Stimulated activated CD4-positive, alpha-beta T cell treated with anti-CD3 and anti-CD28 coated beads, TNF-alpha, amount 100 ng/mL, for 1 hour (primary cell): ENCODE measurements at places on chromosomes 1 and 21.

DNA sequence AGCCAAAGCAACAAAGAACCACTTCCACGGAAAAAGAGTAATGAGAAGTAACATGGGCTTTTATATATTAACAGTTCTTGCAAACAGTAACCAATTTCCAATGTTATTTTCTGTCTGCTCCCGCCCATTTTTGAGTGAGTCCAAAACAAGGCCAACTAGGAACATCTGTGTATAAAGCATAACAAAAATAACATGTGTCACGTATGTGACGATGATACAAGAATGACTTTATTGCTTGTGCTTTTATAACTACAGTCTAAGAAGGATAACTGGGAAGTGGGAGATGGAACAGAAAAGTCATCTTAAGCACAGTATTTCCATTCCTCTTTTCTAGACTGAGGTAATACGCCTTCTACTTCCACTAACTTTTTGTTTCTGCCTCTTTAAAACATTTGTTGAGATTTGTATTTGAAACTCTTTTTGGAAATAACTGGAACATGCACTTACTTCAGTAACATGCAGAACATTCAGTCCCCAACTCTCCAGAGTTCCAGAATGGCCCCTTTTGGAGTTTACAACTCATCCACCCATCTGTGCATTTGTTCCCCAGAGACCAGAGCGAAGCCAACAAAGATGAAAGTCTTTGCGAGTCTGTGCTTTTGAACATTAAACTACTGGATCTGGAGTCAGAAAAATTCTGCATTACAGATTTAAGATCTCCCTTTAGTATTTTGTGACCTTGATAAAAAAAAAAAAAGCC, 143.0 kb upstream of the ZRANB2 start:
- no peak for DNase-seq

GRCh38 chr21:22164912-22165311, 1166.7 kb downstream of the NCAM2 start:
- no peak for DNase-seq

GRCh38 chr1:66044912-66045311, 252.2 kb downstream of the PDE4B start:
- DNase-seq, result no peak

DNA sequence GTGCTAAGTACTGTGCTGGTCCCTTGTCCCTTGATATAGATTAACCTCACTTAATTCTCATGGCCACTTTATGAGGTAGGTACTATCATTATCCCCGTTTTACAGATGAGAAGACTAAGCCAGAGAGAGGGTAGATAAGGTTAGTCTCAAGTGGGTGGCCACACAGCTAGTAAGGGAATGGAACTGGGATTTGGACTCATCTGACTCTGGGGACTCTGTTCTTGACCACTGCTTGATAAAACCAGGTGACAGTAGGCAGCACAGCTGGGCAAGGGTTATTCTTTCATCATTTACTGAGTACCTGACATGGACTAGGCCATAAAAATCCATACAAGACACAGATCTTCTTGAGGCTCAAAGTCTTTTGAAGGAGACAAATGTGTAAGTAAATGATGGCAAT, 37.2 kb upstream of the PPP2R5A start:
- DNase-seq, result no peak

DNA sequence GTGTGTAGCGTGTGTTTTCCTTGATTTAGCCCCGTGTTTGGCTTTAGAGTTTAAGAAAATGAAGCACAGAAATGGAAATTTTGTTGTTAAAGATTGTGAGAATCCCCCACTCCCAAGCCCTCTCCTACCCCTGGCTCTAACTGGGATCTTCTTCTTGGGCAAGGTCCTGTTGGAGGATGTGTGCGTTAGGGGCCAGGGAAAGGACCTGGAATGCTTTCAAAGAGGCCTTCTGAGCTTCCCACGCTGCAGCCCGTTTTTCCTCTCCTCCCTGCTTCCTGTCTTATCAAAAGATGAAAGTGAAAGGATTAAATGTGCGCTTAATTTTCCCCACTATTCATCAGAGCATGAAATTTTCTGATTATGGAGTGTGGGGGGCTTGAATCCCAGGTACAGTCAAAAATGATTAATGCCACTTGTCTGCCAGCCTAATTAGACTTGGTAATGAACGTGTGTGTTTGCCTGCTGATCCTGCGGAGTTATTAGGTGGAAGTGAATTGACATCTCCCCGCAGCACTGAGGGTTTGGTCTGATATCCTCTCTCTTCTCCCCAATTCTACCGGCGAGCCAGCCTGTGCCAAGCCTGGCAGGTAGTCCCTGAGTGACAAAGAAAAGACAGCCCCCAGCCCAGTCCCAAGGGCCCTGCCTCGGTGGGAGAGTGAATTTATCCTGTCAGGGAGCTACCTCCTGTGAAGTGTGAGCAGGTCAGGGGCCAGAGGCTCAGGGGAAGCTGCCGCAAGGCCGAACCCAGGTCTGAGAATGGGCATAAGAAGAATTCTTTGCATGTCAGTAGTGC, 4.9 kb downstream of the RASSF5 start:
- no peak for DNase-seq

DNA sequence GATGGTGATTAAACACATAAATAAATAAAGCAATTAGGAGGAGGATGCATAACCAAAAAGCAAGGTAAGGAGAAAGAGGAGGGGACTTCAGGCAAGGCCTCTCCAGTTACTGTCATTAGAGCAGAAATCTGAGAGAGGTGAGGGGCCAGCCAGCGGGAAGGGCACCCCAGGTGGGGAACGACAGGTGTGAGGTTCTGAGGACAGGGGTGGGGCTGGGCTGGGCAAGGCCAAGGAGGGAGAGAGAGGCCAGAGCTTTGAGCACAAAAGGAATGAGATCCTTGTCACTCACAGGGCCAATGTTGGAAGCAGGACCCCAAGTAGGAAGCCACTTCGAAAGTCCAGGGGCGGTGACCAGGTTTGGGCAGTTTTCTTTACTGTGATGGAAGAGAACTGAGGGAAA, 182.2 kb upstream of the RAB4A start:
- DNase-seq, result no peak

GRCh38 chr21:25837533-25838265, 102.9 kb downstream of the GABPA start:
- DNase-seq, result no peak

GRCh38 chr1:27572019-27572678, 31.8 kb downstream of the AHDC1 start:
- no peak for DNase-seq

GRCh38 chr1:52679048-52679447, 19.1 kb downstream of the COA7 start:
- DNase-seq, result no peak

DNA sequence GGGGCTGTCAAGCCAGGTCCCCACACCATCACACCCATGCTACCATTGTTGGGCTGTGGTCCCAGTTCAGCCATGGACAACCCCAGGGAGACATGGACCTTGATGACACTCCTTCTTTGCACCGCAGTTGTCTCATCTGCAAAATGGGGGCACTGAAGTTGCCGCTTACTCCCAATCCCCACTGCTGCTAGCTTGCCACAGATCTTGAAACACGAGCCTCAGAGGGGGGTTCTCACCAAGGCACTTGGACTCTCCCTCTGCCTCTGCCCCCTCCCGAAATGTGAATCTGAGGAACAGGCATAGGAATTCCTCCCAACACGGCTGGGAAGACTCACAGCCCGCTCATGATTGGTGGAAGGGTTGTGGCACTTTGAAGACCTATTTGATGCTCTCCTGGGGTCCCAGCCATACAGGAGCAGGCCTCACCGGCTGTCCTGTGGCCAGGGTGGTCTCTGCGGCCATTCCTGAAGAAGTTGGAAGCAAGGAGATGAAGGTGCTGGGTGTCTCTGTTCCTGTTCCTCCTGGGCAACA, 31.1 kb downstream of the RUNX3 start:
- DNase-seq, result no peak

DNA sequence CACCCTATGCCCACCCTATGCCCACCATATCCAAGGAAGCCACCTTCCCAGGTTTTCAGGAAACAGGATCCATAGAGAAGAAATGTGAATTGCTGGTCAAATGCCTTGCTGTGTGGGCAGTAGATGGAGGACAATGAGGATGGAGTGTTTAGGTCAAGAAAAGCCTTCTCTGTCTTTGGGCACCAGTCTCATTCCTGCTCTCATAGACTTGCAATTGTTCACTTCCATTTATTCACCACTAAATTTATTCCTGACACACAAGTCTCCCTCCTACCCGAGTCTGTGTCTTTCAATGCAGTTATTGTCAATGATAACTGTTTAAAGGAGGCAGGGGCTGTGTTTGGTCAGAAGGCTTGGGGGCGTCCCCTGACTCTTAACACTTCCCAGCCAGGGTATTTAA, 48.0 kb upstream of the ITPKB start:
- DNase-seq, result no peak

GRCh38 chr1:202171292-202172014, 11.1 kb upstream of the PTPN7 start:
- no peak for DNase-seq

GRCh38 chr1:197284966-197285365, 16.9 kb downstream of the CRB1 start:
- no peak for DNase-seq

DNA sequence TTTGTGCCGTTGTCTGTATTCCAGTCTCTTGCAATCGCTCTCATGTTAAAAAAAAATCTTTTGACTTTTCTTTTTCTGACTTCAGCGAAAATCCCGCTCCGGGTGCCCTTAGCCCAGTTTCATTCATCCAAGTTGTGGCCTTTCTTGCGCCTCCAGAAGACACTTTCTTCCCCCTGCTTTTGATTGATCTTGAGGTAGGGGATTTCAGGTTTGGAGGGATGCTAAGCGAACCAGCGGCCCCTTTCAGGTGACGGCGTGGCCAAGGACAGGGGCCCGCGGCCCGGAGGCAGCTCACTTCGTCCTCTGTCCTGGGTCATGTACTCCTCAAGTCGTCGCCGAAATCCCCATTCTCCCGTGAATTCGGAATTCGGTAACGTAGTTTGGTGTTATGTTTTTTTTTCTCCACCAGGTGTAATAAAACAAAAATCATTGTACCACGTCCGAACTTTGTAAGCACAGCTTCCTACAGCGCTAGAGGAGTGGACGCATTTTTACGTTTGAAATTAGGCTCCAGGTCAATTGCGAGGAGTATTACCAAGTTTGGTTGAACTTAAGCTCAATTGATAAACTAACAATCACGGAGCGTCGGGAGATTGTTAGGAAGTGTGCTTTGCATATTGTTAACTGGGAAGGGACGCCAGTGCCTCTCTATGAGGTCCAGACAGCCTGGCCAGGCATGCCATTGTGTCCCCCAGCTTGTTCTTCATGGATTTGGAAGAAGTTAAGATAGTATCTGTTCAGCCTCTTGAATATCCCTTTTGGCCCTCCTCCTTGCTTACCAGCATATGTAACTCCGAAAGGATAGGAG, 1.1 kb downstream of the MRPS6 start:
- no peak for DNase-seq

DNA sequence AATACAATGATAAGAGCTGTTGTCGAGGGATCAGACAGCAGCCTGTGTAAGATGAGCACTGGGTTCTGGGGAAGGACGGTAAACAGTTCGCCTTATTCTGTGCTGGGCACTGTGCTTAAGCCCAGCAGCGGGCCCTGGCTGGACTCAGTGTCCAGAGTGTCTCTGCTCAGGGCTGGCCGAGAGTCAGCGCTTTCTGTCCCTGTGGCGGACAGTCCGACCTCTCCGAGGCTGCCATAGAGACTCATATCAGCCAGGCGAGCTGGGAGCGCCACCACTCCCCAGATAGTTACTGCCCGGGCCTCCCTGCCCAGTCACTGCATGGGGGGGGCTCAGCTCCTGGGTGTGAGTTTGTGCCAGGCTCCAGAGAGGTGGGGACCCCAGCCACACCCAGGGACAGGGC, 14.7 kb upstream of the NPHP4 start:
- no peak for DNase-seq

DNA sequence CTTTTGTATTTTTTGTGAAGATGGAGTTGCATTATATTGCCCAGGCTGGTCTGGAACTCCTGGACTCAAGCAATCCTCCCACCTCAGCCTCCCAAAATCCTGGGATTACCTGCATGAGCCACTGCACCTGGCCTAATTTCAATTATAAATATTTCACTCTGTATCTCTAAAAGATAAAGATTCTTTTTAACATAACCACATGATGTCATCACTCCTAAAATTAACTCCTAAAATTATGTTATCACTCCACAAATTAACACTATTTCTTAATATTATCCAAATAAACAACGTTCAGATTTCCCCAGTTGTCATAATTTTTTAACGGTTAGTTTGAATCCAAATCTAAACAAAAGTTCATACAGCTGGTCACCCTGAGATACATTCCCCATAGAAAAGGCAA, 43.0 kb downstream of the DESI2 start:
- DNase-seq, result no peak

DNA sequence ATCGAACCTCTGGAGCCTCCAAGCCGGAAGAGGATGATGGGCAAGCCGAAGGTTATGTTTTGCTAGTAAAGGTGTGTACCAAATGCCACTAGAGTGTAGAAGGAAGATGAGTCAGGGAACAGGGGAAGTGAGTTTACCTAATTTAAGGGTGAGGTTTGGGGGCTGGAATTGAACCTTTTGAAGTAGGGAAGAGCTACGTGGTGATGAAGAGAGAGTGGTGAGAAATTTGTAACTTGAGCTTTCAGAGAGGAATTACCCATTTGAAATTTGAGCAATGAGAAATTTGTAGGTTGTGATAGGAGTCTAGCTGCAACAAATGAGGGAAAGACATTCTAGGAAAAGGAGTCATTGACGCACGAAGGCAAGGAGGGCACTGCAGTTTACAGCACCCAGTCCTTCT, 70.0 kb upstream of the TENT5C start:
- no peak for DNase-seq

GRCh38 chr1:50417507-50417906, 5.7 kb downstream of the DMRTA2 start:
- DNase-seq, result no peak

- no peak for DNase-seq
These were observed 511 bp upstream of the SNX27 start for GRCh38 chr1:151611288-151611790.

- DNase-seq, result no peak
These were observed 209.9 kb upstream of the CSF3R start for GRCh38 chr1:36692465-36693160.

- DNase-seq, result no peak
These were observed 1.5 kb downstream of the KRTAP21-3 start for GRCh38 chr21:30717105-30717504.

DNA sequence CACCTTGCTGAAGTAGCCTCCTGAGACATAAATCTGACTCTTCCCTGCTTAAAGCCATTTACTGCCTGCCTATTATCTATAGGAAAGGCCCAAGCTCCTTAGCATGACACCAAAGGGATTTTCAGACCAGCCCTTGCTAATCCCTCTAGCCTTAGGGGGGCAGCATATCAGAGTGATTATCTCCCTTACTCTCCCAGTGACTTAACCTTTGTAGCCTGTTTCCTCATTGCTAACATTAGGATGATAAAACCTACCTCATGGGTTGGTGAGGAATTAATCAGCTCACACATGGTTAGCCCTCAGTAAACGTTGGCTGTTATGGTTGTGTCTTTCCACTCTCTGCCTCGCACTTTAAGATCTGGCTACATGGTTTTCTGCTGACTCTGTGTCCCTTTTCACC, 70.1 kb downstream of the ROR1 start:
- no peak for DNase-seq
